ENCODE measurements at places on chromosomes 11 and 22. TPM values are rescaled to one million over a fixed set of nuclear protein-coding genes. Genes with fewer than 3 reads are reported as not detected.

DNA sequence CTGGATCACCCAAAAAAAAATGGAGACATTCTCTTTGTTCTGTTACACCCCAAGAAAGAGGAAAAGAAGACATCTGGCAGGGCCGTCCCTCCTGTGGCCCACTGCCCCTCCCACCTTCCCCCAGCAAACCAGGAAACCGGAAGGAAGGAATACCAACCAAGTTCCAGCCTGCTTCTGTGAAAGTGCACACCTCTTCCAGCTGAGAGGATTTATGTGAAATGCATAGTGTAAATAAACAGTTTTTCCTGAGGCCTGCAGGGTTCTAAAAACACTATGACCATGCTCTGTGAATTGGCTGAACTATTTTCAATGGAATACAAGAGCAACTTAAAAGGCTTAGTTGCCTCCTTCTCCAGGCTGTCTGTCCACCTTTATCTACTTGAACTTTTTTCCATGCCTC lies 50.0 kb upstream of the CHST1 start:
- H3K4me3 ChIP-seq: no peak overlapping the region
- peak; percentile 13 for DNase-seq
- no peak overlapping the region for H3K27ac ChIP-seq
- no peaks in the 10 kb centered on the region for H3K4me1 ChIP-seq
- peaks cover 23% of the 10 kb centered on the region for H3K27me3 ChIP-seq

DNA sequence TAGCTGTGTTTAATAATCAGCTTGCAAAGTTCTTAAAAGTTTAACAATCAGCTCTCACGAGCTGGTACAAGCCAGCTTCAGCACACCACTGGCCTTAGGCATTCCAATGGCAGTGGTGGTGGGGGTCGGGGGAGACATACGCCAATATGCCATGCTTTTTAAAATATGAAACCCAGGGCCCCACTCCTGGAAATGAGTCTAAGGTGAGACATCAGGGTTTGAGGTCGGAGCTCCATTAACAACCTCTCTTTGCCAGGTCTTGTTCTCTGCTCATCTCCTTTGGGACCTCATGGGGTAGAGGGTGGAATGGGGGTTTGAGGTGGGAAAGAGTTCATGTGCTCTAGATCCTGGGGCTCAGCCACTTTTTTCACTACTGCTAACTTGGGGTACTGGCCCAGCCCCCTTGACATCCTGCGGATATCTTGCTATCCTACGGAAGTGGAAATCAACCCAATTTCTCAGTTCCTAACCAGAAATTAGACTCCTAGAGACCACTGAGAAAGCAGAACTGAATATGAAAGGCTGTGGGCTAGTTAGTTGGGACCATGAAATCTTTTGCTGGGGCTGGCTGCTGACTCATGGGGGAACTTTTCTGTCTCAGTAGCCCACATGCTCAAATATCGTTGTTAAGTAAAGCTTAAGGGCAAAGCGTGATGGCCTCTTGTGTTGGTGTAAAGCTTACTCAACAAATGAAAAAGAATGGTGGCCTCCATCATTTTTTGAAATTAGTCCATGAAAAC lies 90.1 kb downstream of the PDHX start:
- H3K27ac ChIP-seq: peak overlapping the region; percentile 18
- H3K36me3 ChIP-seq: no peaks in the 10 kb centered on the region
- no peak overlapping the region for H3K4me3 ChIP-seq
- peaks cover 69% of the 10 kb centered on the region for H3K4me1 ChIP-seq

- H3K36me3 ChIP-seq: no peaks in the 10 kb centered on the region
- peak overlapping the region; percentile 20 for H3K27ac ChIP-seq
- H3K4me3 ChIP-seq: no peak overlapping the region
- H3K4me1 ChIP-seq: no peaks in the 10 kb centered on the region
- DNase-seq: no peak
These were observed 2.2 kb downstream of the OR51E1 start for GRCh38 chr11:4645974-4646373.

- H3K4me3 ChIP-seq: no peak overlapping the region
- DNase-seq: no peak
- no peaks in the 10 kb centered on the region for H3K36me3 ChIP-seq
These were observed 1.9 kb upstream of the GRAP2 start for GRCh38 chr22:39898997-39899396.

DNA sequence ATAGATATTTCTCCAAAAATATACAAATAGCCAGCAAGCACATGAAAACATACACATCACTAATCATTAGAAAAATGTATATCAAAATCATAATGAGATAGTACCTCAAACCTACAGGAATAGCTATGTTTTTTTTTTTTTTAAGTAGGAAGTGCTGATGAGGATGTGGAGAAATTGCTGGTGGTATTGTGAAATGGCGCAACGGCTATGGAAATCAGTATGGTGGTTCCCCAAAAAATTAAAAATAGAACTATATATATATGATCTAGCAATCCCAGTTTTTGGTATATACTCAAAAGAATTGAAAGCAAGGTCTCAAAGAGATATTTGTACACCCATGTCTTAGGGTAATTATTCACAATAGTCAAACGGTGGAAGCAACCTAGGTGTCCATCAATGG lies 46.0 kb upstream of the HIPK3 start:
- H3K4me1 ChIP-seq: peaks cover 8% of the 10 kb centered on the region
- H3K27ac ChIP-seq: peak overlapping the region; percentile 71
- no peak for DNase-seq
- H3K27me3 ChIP-seq: no peaks in the 10 kb centered on the region
- no peak overlapping the region for H3K4me3 ChIP-seq
- no peaks in the 10 kb centered on the region for H3K36me3 ChIP-seq

- H3K4me1 ChIP-seq: peaks cover 35% of the 10 kb centered on the region
- H3K27ac ChIP-seq: no peak overlapping the region
- H3K4me3 ChIP-seq: no peak overlapping the region
- DNase-seq: no peak
These were observed 6.1 kb downstream of the TMEM86A start for GRCh38 chr11:18704698-18705097.

GRCh38 chr11:76501526-76502202 lies 56.8 kb downstream of the EMSY start:
- H3K36me3 ChIP-seq: peaks cover 32% of the 10 kb centered on the region
- H3K27me3 ChIP-seq: no peaks in the 10 kb centered on the region
- H3K4me3 ChIP-seq: no peak overlapping the region
- no peaks in the 10 kb centered on the region for H3K4me1 ChIP-seq
- no peak for DNase-seq

DNA sequence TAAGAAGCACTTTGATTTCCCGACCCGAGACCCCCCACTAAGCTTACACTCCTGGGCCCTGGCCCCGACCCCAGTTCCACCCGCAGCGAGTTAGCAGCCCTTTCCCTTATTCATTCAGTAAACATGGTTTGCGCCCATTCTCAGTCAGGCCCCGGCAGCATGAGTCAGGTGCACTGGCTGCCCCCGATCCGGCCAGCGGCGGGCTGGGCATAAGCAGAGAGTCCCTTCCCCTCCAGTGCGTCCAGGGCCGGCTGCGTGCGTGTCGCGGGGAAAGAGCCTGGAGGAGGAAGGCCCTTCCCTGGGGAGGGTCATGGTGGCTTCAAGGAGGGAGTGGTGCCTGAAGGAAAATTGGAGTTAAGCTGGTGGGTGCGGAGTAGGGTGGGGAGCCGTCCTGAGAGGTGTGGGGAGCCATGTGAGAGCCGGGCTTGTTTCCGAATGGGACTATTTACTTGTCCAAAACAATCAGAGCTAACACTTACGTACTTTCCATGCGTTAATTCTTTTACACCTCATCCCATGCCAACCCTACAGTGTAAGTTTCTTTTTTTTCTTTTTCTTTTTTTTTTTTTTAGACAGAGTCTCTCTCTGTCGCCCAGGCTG lies 657 bp downstream of the IGHMBP2 start:
- peak overlapping the region; percentile 93 for H3K27ac ChIP-seq
- peaks cover 31% of the 10 kb centered on the region for H3K4me1 ChIP-seq
- peak overlapping the region; percentile 95 for H3K4me3 ChIP-seq
- DNase-seq: peak; percentile 60

GRCh38 chr11:31808721-31809540 lies 2.2 kb downstream of the PAX6 start:
- no peak overlapping the region for H3K4me3 ChIP-seq
- H3K4me1 ChIP-seq: peaks cover 79% of the 10 kb centered on the region
- peaks cover 100% of the 10 kb centered on the region for H3K27me3 ChIP-seq
- H3K27ac ChIP-seq: no peak overlapping the region
- H3K36me3 ChIP-seq: no peaks in the 10 kb centered on the region

- no peaks in the 10 kb centered on the region for H3K36me3 ChIP-seq
- no peak for DNase-seq
- no peaks in the 10 kb centered on the region for H3K27me3 ChIP-seq
- H3K27ac ChIP-seq: peak overlapping the region; percentile 62
These were observed 64.2 kb downstream of the RAB30 start for GRCh38 chr11:83007477-83007876.

DNA sequence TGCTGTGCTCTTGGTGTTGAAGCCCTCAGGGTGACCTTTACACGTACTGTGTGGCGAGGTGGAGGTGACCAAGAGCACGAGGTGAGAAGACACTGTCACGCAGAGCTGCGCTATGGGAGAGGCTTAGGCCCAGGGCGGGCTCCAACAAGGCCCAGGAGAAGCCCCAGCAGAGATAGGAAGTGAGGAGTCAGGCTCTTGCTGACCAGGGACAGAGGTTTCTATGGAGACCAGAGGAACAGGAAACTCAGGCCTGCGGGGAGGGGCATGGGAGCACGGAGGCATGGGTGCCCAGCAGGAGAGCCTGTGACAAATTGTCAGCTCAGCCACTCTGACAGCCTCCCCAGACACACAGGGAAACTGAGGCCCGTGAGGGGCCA lies 15.8 kb downstream of the DGKZ start:
- H3K4me1 ChIP-seq: peaks cover 69% of the 10 kb centered on the region
- peak overlapping the region; percentile 86 for H3K27ac ChIP-seq
- H3K4me3 ChIP-seq: no peak overlapping the region

DNA sequence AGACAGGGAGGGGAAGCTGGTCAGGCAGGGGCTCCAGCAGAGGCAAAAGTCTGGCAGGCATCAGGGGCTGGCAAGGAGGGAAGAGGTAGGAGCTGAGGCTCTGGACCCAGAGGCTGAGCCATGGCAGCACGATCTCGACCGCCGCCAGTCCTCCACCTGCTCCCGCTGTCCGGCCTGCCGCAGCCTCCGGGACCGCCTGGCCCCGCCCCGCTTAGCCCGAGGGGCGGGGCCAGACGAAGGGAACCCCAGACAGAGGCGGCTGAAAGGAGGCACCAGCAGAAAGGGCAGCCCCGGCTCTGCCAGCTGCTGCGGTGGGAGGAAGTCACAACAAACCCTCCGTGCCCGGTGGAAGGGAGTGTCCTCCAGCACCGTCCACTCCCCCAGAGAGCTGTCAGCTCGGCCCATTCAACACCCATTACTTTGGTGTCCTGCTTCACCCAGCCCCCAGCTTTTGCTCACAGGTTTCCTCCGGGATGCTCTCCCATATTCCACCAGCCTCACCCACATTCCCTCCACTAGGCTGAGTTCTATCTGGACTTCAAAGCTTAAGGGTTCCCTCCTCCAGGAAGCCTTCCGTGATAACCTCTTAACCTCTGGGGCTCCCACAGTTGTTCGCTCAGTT lies at the start of gene MFNG:
MFNG (minus strand) TSS at position 161 of the 622 bp plus-strand sequence. CDS start 207 bp downstream, outside the sequence.
- peak within 1 kb of the TSS; percentile 38 for H3K4me3 ChIP-seq
- peak within 1 kb of the TSS; percentile 83 for H3K27ac ChIP-seq
- H3K36me3 ChIP-seq: peaks cover 17% of the 10 kb centered on the region
- peaks cover 33% of the 10 kb centered on the region for H3K4me1 ChIP-seq
- peak; percentile 78 for DNase-seq
- no peaks in the 10 kb centered on the region for H3K27me3 ChIP-seq

DNA sequence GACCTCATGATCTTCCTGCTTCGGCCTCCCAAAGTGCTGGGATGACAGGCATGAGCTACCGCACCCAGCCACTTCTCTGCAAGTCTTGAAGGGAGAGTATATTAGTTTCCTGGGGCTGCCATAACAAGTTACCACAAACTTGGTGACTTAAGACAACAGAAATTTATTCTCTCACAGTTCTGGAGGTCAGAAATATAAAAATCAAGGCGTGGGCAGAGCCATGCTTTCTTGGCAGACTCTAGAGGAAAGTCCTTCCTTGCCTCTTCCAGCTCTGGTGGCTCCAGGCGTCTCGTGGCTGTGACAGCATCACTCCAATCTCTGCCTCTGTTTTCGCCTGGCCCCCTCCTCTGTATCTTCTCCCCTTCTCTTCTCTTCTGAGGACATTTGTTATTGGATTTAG lies 110.2 kb upstream of the NAV2 start:
- H3K27ac ChIP-seq: no peak overlapping the region
- no peak for DNase-seq
- no peaks in the 10 kb centered on the region for H3K36me3 ChIP-seq
- H3K4me1 ChIP-seq: peaks cover 6% of the 10 kb centered on the region
- no peaks in the 10 kb centered on the region for H3K27me3 ChIP-seq
- no peak overlapping the region for H3K4me3 ChIP-seq

- H3K4me1 ChIP-seq: peaks cover 13% of the 10 kb centered on the region
- no peaks in the 10 kb centered on the region for H3K27me3 ChIP-seq
- DNase-seq: no peak
- H3K27ac ChIP-seq: no peak overlapping the region
- H3K4me3 ChIP-seq: no peak overlapping the region
These were observed 6.5 kb downstream of the FCHSD2 start for GRCh38 chr11:73135346-73136284.

GRCh38 chr11:74022546-74022945 lies 13.7 kb upstream of the UCP3 start:
- peaks cover 26% of the 10 kb centered on the region for H3K36me3 ChIP-seq
- peaks cover 32% of the 10 kb centered on the region for H3K4me1 ChIP-seq
- H3K27ac ChIP-seq: peak overlapping the region; percentile 10
- H3K4me3 ChIP-seq: no peak overlapping the region

Gene PGA4
- polyA plus RNA-seq: 17,534 TPM

Gene TMEM151A
- 2.8 TPM for polyA plus RNA-seq

Gene OR51S1
- polyA plus RNA-seq: not detected

Gene DDTL
- polyA plus RNA-seq: 4.9 TPM

Gene AP1B1
- polyA plus RNA-seq: 19.8 TPM

Gene SDHD
- polyA plus RNA-seq: 168 TPM

Gene TESMIN
- 3.1 TPM for polyA plus RNA-seq

Gene PAK1
- 16.7 TPM for polyA plus RNA-seq

Gene RASL10A
- polyA plus RNA-seq: 0.76 TPM

Gene DDI1
- not detected for polyA plus RNA-seq

Gene HEPACAM
- polyA plus RNA-seq: not detected

Gene WNT7B
- polyA plus RNA-seq: 0.06 TPM

Gene PACSIN3
- polyA plus RNA-seq: 59.0 TPM

Gene PTPN5
- 0.31 TPM for polyA plus RNA-seq

Measured in stomach (tissue), 19 donors.